ENCODE measurements at places on chromosomes 4 and X.

DNA sequence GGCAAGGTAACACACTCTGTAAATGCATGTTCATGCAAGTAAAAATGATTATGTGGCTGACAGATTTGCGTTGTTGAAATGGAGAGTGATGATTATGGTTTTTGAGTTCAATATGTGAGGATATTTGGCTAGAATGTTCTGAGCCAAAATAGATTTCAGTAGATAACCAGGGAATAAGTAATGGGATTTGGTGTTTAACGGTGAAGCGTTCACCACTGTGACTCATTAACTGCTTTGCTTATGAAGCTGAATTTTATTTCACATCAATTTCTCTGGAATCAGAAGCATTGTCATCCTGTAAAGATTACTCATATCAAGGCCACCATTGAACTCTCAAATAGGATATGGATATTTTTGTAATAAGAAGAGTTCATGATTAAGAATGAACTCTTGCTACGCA, 11.7 kb downstream of the AFP start:
- no peak for DNase-seq

DNA sequence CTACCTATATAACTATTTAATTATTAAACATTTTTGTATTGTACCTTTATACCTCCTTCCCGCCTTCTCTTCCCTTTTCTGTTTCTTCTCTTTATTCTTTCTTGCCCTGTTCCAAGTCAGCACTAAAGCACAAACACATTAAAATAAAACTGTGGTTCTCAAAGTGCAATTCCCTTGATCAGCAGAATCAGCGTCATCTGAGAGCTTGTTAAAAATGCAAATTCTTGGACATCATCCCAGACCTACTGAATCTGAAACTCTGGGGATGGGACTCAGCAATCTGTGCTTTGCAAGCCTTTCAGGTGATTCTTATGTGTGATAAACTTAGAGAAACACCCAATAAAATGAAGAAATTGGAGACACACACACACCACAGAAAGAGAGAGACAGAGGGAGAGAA, 178.4 kb upstream of the BMP3 start:
- no peak for DNase-seq

DNA sequence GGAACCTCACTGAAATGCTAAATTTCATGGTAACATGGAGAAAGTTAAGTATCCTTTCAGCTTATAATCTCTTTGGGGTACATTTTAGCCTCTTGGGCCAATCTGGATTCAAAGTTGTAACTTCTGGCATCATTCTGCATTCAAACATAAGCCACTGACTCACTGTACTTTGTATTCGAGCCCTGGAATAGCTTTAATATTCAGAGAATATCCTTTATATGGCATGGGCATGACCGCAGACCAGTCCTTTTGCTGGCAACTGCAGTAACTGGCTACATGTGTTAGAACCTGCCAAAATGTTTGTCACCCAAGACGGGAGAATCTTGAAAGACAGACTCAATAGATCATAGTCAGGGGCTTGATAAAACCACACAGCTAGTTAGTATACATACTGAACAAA, 3.3 kb downstream of the GASK1B start:
- DNase-seq: no peak

DNA sequence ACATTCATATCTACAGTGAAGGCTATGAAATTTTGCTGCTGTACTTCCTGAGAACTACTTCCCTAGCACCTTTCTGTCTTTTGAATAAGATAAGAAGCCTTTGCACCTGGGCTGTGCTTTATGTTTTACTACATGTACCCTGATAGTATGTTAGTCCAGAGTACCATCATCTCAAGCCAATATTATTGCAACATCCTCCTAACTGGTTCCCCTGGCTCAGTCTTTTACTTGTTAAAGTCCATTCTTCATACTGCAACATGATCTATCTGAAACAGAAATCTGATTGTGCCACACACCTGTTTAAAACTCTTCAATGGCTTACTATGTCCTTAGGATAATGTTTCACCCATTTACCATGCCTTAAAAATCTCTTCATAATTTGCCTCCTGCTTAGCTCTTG, 102.3 kb downstream of the AGTR2 start:
- DNase-seq: no peak

GRCh38 chr4:81052119-81053068, 21.9 kb downstream of the BMP3 start:
- DNase-seq: peak; percentile 70

- no peak for DNase-seq
Observed at GRCh38 chrX:109774706-109775105, 41.6 kb upstream of the ACSL4 start.

- no peak for DNase-seq
Observed at GRCh38 chr4:11440481-11441193, 11.9 kb upstream of the HS3ST1 start.

DNA sequence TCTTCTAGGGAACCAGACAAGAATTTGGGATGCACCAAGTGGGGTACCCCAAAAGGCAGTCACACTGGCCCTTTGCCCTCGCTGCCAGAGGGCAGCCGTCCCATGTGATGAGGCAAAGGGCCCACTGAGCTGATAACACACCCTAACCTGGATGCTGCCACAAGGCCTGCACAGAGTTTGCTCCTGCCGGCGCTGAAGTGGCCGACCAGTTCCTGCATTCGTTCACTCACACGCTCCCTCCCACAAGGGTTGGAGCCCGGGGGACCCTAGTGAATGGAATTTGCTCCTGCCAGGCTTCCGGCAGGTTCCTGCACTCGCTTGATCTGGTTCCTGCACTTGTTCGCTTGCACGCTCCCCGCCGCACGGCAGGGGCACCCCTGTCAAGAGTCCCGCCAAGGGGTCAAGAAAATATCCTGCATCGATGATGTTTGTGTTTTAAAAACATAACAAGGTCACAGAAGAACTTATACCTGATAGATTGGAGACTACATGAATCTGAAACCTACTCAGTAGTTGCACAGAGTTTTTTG, 296.4 kb upstream of the VCX start:
- DNase-seq: no peak

DNA sequence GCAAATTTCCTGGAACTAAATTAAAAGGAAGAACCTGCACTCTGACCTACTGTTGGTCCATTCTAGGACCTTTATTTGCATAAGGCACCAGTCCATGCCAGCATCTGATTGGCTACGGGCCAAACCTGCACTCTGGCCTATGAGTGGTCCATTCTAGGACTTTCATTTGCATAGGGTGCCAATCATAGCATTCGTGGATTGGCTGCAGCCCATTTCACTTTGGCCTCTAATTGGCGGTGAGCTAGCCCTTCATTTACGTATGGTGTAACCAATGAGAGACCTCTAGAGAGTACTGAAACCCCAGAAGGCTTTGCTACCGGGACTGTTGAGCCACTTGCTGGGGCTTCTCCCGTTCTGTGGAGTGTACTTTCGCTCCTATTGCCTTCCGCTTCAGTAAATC, 6.1 kb upstream of the RNF175 start:
- no peak for DNase-seq

DNA sequence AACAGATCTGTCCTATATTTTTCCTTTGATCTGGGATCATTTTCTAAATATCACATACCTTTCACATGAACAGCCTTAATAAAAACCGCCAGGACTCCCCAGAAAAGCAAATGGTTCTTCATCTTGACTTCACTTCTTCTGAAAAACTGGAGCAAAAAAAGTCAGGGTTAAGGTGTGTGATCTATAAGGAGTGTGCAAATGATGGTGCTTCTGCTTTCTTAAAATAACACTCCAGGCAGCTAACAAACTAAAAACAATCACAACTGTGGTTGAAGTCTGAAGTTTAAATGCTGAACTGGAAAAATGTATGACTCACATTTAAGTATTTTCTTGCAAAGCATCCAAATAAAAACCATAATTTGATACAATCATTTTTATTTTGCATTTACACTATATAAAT, at the start of gene JCHAIN:
TSS of gene JCHAIN (minus strand) at position 140 of the 400 bp plus-strand sequence. CDS start at position 122, 18 bp downstream.
- no peak for DNase-seq

DNA sequence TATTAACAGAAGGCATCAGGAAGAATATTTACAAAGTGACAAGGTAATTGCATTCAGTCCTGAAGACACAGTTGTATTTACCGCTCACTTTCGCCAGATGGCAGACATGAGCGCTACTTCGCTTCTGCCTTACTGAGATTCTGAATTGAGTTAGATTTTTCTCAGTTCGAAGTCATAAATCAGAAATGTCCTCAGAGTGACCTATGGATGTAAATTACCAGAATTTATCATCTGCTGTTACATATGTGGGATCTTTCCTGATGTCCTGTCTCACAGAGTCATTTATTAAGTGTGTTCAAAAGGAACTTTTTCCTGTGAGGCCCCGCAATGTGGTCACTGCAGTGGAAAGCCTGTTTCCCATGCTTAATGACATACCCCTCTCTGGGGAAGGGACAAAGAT, 97.3 kb upstream of the DCLK2 start:
- peak; percentile 54 for DNase-seq

GRCh38 chr4:181971973-181972372, 271.2 kb upstream of the TENM3 start:
- no peak for DNase-seq

DNA sequence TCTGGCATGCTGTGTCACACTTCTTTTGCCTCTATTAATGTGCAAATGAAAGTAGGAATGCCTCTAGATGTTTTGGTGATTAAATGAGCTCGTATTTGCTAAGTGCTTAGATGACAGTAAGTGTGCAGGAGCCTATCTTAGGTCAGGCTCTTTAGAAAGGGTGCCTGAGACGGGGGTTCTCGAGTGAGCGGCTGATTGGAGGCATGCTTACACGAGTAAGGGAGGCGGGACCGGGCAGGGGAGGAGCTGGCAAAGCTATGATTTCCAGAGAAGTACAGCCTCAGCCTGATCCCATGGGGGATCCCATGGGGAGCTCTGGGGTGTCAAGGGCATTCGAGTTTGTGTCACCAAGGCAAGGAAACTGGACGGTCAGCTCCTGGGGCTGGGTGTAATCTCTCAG, 44.8 kb downstream of the CLDN34 start:
- no peak for DNase-seq

DNA sequence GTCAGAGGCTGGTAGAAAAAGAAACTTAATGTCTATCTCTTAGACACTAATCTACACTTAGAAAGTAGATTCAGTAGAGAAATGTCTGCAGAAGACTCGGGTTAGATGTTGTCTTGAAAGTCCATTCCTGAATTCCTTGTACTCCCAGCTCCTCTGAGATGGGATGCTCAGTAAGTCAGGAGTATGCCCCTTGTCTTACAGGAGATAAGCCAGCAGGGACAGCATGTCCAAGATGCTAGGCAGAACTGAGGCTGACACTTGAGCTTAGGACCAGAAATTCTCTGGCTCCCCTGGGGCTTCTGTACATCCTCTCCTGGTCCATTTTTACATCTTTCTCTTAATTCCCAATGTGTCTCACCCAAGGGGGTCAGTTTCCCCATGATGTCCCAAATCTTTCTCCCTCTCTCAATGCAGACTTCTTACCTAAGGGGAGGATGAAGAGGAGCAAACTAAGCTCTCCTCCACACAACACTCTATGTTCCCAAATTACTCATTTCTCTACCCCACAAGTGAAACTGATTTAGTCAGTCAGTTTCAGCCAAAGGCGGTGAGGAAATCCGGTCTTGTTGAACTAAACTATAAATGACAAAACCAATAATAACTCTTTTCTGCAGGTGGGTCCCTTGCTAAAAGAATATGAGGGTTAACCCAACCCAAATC, 558.2 kb upstream of the DIPK2B start:
- no peak for DNase-seq

DNA sequence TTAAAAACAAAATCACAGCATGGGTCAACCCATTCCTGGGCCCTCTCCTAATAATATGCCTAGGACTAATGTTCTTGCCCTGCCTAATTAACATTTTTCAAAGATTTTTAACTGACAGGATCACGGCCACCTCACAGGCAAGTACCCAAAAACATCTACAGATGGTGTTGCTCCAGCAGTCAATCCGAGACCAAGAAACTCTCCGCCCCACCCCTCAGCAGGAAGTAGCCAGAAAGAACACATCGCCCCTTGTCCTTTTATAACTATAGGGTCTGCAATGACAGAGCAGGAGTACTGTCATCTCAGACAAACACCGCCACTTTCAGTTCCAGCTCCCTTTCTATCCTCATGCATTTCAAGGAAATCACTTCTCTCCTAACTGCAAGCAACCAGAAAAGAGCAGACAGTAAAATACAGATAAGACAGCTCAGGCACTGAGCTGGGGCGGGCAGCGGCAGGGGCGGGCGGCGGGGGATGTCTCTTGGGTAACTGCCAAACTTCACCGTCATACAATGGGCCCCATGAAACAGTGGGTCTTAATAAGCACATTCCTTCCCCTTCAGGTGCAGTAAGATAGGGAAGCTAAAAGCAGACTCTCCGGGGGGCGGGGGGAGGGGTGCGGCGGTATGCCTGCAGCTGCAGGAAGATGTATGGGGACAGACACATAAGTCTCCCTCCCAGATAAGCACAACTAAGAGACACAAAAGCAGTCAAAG, 67.4 kb downstream of the ZNF182 start:
- DNase-seq: no peak

GRCh38 chrX:117400005-117400404, 716.6 kb downstream of the KLHL13 start:
- DNase-seq: no peak

DNA sequence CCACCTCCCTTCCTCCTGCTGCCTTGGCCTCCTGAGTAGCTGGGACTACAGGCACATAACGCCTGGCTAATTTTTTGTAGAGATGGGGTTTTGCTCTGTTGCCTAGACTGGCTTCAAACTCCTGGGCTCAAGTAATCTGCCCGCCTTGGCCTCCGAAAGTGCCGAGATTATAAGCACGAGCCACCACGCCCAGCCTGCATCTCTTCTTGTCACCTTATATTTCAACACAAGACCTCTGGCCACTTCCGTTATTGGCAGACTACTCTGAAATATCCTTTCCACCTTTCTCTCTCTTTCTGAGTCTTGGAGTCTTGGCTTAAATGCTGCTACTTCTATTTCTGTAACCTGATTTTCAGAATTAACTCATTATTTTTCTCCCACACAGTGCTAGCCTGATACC, 5.6 kb downstream of the KIAA0232 start:
- no peak for DNase-seq

- DNase-seq: no peak
Observed at GRCh38 chr4:84697159-84697558, 114.2 kb downstream of the CDS1 start.

GRCh38 chrX:136030303-136031191, 45.3 kb downstream of the SLC9A6 start:
- DNase-seq: no peak

Measured in retina (tissue), 1 donor.